ENCODE measurements at places on chromosomes 4 and X.

- H3K4me3 ChIP-seq = no peak overlapping the region
- H3K4me1 ChIP-seq = no peaks in the 10 kb centered on the region
- H3K27me3 ChIP-seq = no peaks in the 10 kb centered on the region
These were observed 75.5 kb downstream of the UGT8 start for GRCh38 chr4:114674080-114674479.

DNA sequence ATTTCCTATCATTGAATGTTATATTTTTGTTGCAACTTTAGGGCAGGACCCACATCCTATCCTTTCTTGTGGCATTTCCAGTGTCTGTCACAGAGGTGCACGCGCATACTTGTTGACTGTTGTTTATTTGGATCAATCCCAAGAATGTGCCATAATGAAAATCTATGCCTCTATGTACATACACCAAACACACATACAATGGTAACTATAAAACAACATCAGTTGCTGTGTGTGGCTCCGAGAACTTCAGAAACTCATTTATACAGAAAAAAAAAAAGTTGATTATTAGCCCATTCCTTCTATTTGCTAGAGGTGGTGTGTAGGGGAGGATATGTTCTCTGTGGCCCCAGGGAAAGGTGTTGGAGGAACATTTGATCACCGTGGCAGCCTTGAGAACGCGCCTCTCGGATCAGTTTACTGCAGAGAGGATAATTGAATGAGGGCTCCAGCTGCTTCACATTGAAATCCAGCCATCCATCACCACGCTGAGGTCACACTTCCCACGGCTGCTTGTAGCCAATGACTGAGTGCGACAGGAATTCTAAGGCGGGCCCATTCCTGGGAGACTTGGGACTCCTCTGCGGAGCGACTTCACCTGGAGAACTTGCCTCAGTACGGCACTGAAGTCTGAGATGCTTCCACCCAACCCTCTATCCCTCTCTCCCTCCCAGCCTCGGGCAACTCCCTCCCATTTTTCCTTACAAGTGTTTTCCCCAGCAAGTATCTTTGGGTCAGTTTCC is 19.5 kb downstream of the SMPX start:
- H3K27me3 ChIP-seq = no peaks in the 10 kb centered on the region
- H3K27ac ChIP-seq = peak overlapping the region; percentile 37
- DNase-seq = no peak
- H3K4me1 ChIP-seq = peaks cover 50% of the 10 kb centered on the region
- no peak overlapping the region for H3K4me3 ChIP-seq
- H3K36me3 ChIP-seq = peaks cover 54% of the 10 kb centered on the region

- no peaks in the 10 kb centered on the region for H3K27me3 ChIP-seq
- H3K36me3 ChIP-seq = no peaks in the 10 kb centered on the region
- H3K4me3 ChIP-seq = no peak overlapping the region
- H3K27ac ChIP-seq = peak overlapping the region; percentile 56
- DNase-seq = peak; percentile 52
These were observed 20.7 kb upstream of the RNF150 start for GRCh38 chr4:141153751-141154510.

DNA sequence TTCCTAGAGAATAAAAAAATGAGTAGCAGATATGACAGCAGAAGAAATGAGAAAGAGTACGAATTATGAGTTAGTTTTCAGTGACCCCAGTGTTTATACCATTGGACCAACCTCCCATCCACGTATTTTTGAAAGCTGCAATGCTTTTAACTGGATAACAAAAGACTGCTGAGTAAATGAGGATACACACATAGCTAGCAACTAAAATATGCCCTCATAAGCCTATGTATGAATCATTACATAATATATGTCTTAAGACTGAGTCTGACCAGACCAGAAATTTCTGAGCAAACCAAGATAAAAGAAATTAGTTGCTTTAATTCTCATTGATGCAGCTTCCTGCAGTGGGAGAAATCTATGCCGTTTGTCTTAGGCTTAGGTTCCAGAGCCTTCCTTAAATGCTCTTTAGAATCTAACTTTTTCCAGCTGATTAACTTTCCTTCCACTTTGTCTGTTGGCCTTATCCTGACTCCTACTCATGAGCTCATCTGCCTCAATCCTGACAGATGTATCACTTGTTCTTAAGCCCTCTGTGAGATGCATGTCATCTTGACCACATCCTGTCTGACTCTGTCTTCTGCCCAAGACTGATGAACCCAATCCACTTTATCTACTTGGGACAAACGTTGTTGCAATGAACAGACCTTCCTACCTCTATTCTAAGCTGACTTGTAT is 301.4 kb upstream of the AADAT start:
- no peaks in the 10 kb centered on the region for H3K27me3 ChIP-seq
- no peaks in the 10 kb centered on the region for H3K4me1 ChIP-seq
- DNase-seq = no peak
- H3K4me3 ChIP-seq = no peak overlapping the region
- H3K27ac ChIP-seq = no peak overlapping the region

GRCh38 chr4:77619408-77619807 is 13.8 kb downstream of the CXCL13 start:
- no peaks in the 10 kb centered on the region for H3K4me1 ChIP-seq
- H3K27me3 ChIP-seq = no peaks in the 10 kb centered on the region
- no peak overlapping the region for H3K27ac ChIP-seq
- no peak overlapping the region for H3K4me3 ChIP-seq

- H3K36me3 ChIP-seq = peaks cover 2% of the 10 kb centered on the region
- H3K4me3 ChIP-seq = peak overlapping the region; percentile 24
- no peaks in the 10 kb centered on the region for H3K27me3 ChIP-seq
- H3K27ac ChIP-seq = peak overlapping the region; percentile 93
These were observed 811 bp downstream of the FLNA start for GRCh38 chrX:154373340-154374306.
